ENCODE measurements at places on chromosomes 6 and 20.
A peak's percentile ranks its signal among the peaks of the same experiment; 100 is the strongest.

GRCh38 chr6:29926413-29927274, 15.7 kb upstream of the HLA-A start:
- DNase-seq: peak; percentile 95

GRCh38 chr20:36585410-36586125, 12.2 kb downstream of the TGIF2 start:
- DNase-seq: no peak

DNA sequence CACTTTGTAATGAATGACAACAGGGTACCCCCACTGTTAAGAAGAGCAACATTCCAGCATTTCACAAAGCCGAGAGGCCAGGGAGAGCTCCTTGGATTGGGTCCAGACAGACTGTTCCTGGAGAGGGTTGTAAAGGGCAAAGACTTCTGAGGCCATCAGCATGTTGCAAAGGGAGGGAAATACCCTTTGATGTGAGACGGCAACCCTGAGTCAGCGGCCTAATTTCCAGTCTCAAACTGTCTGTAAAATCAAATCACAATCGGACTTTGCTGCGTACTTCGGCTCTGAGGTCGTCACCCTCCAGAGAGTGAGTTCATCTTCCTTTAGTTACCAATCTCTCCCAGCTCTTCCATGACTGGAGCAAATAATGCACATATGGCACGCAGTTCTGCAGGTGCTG, 101.0 kb upstream of the DTNBP1 start:
- DNase-seq: no peak

DNA sequence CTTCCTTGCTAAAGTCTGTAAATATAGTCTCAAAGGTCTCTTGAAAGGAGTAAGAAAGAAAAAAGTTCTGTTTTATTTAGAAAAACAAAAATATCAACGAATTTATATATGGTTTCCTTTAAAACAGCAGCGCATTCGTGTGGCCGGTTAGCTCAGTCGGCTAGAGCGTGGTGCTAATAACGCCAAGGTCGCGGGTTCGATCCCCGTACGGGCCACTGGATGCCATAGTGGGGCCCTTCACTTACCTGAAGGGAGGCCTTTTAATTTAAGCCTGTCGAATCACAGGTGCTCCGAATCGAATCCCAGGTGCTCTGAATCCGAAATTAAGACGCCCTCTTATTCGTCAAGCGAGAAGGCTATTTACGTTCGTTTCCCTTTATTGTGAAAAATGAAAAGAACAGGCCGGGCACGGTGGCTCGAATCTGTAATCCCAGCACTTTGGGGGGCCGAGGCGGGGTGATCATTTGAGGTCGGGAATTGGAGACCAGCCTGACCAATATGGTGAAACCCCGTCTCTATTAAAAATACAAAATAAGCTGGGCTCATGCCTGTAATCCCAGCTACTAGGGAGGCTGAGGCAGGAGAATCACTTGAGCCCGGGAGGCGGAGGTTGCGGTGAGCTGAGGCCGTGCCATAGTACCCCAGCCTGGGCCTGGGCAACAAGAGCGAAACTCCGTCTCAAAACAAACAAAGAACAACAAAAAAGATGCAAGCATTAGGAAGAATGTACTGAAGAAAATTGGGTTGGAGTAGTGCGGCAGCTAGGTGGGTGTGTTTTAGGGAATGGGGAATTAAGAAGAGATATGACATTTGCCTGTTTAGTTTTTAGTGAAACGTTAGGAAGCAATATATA, 195.8 kb upstream of the ZNF184 start:
- DNase-seq: no peak

DNA sequence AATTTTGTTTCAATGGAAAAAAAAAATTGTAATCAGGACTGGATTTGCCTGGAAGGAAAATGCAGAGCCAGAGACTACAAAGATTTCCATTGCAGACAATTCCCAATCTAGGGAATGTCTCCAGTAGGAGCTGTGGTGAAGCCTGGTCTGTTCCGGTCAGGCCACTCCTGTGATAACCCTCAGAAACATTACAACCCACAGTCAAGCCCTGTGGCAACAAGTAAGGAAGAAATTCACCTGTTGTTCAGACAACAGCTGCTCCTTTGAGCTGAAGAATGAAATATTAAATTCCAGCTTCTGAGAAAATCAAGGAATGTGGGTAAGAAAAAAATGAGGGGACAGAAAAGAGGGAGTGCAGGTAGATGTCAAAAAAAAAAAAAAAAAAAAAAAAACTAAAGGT, 8.0 kb downstream of the PRKN start:
- DNase-seq: no peak

- no peak for DNase-seq
These were observed 216.9 kb downstream of the EYA2 start for GRCh38 chr20:47111576-47111975.

DNA sequence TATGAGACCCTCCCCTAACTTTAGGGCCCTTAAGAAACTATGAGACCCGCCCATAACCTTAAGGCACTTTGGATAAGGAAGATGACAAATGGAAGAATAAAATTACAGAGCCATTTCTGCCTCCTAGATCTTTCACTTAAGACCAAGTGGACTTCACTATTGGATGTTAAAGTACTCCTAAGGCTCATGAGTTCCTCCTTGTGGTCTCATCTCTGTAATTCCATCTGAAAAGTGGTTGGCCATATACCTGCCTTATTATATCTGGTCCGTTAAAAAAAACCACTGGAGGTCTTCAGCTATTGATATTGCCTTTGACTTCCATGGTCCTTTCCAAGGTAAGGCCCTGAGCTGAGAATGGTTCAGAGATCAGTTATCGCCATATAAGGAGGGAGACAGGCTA, 310.3 kb downstream of the EYA4 start:
- no peak for DNase-seq

DNA sequence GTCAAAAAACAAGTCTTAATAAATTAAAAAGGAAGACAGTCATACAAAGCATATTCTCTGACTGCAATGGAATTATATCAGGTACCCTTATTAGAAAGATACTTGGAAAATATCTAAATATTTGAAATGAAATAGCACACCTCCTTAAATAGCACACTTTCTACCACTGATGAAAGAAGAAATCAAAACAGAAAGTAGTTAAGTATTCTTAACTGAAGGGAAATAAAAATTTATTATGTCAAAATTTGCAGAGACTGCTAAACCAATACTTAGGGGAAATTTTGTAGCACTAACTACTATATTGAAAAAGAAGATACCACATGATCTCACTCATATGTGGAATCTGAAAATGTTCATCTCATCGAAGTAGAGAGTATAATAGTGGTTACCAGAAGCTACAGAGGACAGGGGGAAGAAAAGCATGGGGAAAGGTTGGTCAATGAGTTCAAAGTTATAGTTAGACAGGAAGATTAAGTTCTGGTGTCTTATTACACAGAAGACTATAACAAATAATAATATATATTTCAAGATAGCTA, 112.2 kb downstream of the ASCC3 start:
- no peak for DNase-seq

GRCh38 chr20:49594143-49594930, 26.4 kb upstream of the PTGIS start:
- no peak for DNase-seq

DNA sequence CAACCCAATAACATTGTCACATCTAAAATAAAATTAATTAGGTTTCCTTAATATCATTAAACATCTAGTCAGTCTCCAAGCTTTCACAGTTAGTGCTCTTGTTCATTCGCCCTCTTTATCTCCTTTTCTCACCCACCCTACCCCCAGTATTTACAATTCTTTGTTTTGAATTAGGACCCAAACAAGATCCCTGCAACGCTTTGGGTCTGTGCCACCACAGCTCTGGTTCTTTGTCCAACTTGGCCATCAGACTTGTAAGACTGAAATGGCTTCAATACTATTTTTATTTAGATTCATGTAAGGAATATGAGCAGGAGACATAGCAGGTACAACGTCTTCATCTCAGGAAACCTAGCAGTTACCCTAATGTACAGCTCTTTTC, 276.5 kb downstream of the CDKAL1 start:
- DNase-seq: no peak

GRCh38 chr20:52309181-52309580, 117.6 kb upstream of the ZFP64 start:
- no peak for DNase-seq

DNA sequence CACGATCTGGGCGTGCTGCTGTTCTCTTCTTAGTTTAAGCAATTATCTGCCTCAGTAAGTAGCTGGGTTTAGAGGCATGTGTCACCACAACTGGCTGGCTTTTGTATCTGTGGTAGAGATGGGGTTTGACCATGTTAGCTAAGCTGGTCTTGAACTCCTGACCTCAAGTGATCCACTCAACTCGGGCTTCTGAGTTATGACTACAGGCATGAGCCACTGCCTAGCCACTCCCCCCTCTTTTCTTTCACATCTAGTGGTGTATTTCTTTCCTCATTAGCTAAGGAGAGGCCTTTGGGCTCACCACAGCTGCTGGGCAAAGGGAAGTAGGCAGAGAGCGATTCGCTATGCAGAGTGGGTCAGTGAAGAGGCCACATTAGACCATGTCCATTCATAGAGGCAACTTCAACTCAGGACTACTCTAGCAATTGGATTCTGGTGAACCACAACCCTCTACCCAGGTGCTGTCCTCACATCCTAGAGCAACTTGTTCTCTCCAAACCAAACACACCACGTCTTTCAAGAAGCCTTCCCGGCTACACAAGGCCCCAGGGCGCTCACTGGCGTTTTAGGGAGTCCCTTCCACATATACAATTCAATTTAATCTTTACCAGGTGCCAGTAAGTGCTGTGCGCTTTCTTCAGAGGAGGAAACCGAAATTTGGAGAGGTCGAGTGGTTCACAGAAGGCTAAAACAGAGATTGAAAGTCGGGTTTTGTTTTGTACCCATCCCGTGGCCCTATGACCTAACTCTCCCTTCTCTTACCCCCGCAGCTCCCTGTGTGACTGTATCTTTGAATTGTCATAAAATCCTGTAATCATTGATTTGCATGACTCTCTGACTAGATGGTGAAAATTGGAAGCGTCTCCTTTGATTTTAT, 26.5 kb upstream of the GFOD1 start:
- DNase-seq: no peak

DNA sequence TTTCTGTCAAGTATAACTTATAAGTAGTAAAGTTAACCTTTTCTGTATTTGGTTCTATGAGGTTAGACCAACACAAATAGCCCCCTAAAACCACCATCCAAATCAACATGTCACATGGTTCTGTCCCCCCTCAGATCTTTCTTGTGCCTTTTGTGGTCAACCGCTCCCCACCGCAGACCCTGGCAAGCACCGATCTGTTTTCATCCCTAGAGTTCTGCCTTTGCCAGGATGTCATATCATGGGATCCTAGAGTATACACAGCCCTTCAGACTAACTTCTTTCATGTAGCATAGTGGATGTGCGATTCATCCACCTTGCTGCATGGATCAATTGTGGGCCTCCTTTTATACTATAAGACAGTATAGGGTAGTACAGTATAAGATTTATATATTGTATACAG, 124.3 kb downstream of the BCAS1 start:
- DNase-seq: no peak

- no peak for DNase-seq
These were observed 52.5 kb downstream of the PRND start for GRCh38 chr20:4774207-4774606.

DNA sequence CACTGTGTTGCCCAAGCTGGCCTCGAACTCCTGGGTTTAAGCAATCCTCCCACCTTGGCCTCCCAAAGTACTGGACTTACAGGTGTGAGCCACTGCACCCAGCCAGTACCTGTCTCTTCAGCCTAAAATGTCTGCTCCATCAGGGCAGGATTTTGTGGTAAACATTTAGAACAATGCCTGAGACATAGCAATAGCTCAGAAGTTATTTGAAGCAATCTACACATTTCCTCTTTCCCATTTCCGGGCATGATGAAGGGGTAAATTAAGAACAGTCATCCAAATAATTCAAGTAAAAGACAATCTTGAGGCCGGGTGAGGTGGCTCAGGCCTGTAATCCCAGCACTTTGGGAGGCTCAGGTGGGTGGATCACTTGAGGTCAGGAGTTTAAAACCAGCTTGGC, 69.0 kb upstream of the ZNF217 start:
- no peak for DNase-seq

GRCh38 chr6:120873125-120873865, 461.0 kb downstream of the TBC1D32 start:
- DNase-seq: no peak

DNA sequence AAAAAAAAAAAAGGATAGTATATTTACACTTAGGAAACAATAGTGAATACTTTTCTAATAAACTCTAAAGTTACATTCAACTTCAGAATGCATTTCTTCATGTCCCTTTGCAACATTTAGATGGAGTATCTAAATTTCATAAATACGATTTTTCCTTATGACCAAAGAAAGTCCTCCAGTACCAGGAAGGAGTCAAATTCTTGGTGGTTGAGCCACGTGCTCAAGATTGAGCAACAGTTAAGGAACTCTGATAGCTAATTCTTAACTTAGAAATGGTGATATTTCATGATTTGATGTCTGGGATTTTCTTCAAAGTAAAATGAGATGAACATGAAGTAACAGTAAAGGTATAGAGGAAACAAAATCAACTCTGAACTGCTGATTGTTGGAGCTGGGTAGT, 92.7 kb downstream of the SASH1 start:
- no peak for DNase-seq

- no peak for DNase-seq
These were observed 969.6 kb downstream of the EYS start for GRCh38 chr6:64737418-64737817.

- no peak for DNase-seq
These were observed 22.2 kb upstream of the NCOA3 start for GRCh38 chr20:47479506-47479905.

- DNase-seq: peak; percentile 30
These were observed 5.6 kb upstream of the PHACTR3 start for GRCh38 chr20:59598625-59599310.

- no peak for DNase-seq
These were observed 2.8 kb upstream of the CCDC170 start for GRCh38 chr6:151490996-151491395.

DNA sequence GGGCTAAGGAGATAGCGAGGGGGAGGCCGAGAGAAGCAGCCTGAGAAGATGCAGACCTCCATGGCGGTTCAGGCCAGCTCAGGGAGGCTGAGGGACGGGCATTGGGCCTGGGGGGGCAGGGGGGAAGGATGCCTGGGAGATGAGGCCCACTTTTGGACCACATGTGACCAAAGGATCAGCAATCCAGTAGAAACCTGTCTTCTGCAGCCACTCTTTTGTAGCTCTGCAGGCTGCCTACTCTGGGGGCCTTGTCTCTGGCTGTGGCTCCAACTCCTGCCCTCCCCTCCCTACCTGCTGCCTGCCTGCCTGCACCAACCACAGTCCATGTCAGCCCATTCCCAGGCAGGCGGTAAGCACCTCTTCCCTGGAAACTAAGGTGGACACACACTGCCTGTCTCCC, 106.8 kb upstream of the MLN start:
- no peak for DNase-seq
